ENCODE measurements at places on chromosomes 5 and 9.

DNA sequence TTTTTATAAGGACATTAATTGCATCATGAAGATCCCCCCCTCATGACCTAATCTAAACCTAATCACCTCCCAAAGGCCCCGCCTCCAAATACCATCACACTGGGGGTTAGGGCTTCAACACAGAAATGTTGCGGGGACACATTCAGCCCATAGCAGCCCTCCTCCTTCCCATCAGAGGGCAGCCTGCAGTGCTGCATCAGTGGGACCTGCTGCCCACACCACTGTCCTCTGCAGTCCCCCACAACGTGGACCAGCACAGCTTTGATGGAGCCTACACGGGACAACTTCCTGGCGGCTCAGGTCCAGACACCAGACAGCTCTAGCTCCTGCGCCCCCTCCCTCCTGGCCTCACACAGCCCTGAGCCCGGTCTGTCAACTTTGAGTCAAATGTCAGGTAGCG, 70.3 kb downstream of the APTX start:
- no peak for DNase-seq

DNA sequence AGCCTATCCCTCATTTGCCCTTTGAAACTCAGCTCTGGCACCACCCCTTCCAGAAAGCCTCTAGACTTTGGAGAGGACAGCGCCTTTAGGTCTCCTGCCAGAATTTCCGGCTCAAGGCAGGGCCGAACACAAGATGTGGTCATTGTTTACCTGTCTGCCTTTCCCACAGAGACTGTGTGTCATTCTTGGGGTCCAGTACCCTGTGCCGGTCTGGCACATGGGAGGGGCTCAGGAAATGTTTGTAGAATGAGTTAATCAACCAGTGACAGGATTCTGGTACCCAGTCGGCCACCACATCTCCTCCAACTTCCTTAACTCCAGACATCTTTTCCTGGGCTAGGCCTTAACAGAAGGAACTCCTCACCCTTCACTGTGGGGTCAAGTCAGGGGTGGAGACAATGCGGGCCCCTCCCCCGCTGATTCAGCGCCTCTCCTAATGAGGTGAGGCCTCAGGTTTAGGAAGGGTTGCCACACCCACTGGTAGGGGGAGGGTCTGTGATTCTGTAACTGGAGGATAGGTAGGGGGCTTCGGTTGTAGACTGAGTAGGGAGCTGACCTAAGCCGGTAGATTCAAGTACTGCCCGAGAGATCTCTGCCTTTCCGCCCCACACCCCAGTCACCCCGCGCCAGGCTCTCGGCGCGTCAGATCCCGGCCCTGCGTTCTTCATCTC, 29.3 kb downstream of the PCDH1 start:
- DNase-seq = peak; percentile 41

DNA sequence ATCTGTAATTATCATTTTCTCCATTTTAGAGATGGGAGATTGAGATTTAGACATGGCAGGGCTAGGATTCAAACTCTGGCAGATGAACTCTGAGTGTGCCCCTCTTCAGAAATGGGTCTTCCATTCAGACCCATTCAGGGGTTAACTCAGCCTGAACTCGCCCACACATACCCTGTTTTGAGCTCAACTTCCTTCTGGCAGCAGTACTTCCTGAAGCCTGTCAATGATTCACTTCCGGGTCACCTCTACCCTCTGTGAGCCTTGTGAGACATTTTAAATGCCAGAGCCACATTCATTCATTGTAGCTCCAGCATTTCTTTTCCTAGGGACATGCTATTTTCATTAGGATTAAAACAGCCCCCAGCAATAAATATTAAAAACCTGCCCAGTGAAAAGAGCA, 209.3 kb upstream of the SLC24A2 start:
- DNase-seq = no peak

GRCh38 chr9:124017051-124017928, 5.7 kb downstream of the LHX2 start:
- DNase-seq = no peak

GRCh38 chr5:42989190-42989589, 50.9 kb downstream of the ANXA2R start:
- DNase-seq = no peak

DNA sequence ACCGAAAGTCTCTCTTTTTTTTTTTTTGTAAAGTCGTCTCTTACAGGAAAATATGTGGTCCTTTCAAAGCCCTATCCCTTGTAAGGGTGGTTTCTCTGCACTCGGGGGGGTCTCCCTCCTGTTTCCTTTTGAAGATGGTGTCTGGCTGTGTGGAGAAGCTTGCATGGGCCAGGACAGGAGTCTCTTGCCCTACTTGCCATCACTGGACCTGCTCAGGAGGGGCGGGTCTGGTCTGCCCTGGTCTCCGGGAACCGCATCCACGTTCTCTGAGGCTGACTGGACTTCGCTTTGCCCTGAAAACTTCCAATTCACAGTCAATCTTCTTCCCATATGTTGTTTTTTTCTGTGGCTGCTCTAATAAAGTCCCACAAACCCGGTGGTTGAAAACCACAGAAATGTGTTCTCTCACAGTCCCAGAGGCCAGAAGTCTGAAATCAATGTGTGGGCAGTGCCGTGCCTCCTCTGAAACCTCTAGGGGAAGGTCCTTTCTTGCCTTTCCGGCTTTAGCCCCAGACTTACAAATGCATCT, 92.9 kb upstream of the IER5L start:
- DNase-seq = no peak

GRCh38 chr5:67315082-67315989, 118.7 kb upstream of the CD180 start:
- no peak for DNase-seq

- DNase-seq = no peak
These were observed 2.9 kb downstream of the FPGS start for GRCh38 chr9:127805620-127806019.

- no peak for DNase-seq
These were observed 181.3 kb upstream of the ST8SIA4 start for GRCh38 chr5:101084353-101084752.

DNA sequence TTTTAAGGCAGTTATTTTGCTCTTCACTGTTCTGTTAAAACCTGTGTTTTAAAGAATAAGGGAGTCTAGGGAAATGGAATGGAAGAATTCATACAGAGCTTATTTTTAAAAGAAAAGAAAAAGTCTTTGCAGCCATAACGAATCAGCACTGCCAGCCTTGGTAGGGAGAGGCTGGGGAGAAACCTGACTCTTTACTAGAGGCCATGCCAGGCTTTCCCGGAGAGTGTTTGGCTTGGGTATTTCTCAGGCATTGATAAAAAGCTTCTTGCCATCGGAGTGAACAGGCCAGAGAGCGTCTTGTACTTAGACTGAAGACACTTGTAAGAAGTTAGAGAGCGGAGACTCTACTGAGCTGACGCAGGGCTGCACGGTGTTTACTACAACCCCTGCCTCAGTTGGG, 72.7 kb upstream of the NFIL3 start:
- no peak for DNase-seq

DNA sequence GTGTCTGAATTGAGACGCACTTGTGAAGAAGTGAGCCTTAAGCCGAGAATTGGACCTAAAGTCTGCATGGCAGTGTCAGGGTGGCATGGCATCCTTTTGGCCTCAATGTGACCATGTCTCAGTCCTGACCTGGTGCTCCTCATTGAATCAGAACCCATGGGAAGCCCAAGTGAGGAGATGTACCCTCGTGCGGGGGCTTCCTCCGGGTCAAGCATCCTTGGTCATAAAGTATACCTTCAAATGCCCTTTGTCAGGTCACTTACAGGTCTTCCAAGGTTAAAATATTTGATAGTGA, 202.2 kb downstream of the GADD45G start:
- no peak for DNase-seq

GRCh38 chr5:111563031-111563822, 50.9 kb upstream of the STARD4 start:
- DNase-seq = no peak

- DNase-seq = no peak
These were observed 202.9 kb downstream of the NR2F1-AS1 start for GRCh38 chr5:93378073-93378472.

GRCh38 chr9:34628656-34629490, at the start of gene ARID3C:
Gene ARID3C, minus strand, starts transcription at chr9:34629066. Its CDS starts 1,052 bp downstream, at chr9:34628014.
- DNase-seq = no peak

DNA sequence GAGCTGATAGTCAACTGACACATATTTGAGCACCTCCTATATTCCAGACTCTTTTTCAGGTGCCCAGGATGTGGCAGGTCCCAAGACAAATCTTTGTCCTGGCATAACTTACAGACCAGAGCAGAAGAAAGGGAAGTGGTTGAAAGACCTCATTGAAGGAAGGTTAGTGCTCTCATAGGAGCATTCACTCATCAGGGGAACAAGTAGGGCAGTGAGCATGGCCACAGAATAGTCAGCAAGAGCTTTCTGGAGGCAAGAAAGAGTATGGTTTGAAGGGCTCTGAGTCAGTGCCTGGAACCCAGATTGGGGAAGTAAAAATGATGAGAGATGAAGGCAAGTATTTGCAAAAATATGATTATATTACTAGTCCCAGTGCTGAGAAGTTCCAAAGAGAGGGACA, 25.0 kb upstream of the ERMP1 start:
- DNase-seq = no peak

- no peak for DNase-seq
These were observed 19.0 kb downstream of the ATOX1 start for GRCh38 chr5:151739395-151739794.

DNA sequence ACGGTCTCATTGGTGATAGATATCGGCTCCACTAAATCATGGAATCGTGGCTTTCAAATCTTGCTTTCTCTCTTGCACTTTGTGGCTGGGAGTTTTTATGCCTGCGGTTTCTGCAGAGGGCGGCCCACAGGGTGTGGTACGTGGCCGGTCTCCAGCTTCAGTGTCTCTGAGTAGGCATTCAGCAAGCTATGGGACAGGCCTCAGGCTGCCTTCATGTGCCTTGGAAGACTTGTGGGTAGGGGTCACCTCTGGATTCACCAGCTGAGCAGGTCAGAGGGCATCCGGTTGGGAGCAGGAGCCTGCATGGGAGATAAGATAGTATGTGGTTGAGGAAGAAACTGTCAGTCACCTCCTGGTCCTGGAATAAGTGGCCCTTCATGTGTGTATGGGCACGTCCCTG, 47.7 kb downstream of the AMBP start:
- DNase-seq = no peak

GRCh38 chr5:157126-157715, 34.1 kb upstream of the LRRC14B start:
- no peak for DNase-seq

- no peak for DNase-seq
These were observed 18.1 kb upstream of the COL5A1 start for GRCh38 chr9:134623258-134624066.

GRCh38 chr5:72301557-72301956, 18.5 kb downstream of the MRPS27 start:
- DNase-seq = no peak

DNA sequence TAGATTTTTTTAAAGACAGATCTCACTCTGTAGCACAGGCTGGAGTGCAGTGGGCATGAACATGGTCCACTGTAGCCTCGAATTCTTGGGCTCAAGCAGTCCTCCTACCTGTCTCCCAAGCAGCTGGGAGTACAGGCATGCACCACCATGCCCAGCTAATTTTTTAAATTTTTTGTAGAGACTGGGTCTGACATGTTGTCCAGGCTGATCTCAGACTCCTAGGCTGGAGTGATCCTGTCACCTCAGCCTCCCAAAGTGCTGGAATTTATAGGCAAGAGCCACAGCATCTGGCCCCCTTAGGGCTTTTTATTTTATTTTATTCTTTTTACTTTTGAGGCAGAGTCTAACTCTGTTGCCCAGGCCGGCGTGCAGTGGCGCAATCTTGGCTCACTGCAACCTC, 56.4 kb downstream of the NSD1 start:
- no peak for DNase-seq

DNA sequence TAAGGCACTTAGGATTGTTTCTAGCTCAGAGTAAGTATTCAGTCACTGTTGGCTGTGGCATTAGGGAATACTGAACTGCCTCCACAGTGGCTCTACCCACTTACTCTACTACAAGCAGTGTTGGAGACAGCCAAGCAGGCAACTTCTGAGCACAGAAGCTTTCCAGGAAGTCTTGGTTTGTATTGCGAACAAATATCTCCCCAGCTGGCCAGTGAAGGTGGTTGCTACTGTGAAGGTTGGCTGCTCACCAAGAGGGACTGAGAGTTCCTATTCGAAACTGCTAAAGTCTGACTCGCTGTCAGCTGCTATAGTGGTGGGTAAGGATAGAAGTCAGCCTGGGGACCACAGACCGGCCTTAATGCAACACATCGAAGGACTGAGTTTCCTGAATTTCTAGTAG, 319.1 kb downstream of the KIF4B start:
- no peak for DNase-seq

DNA sequence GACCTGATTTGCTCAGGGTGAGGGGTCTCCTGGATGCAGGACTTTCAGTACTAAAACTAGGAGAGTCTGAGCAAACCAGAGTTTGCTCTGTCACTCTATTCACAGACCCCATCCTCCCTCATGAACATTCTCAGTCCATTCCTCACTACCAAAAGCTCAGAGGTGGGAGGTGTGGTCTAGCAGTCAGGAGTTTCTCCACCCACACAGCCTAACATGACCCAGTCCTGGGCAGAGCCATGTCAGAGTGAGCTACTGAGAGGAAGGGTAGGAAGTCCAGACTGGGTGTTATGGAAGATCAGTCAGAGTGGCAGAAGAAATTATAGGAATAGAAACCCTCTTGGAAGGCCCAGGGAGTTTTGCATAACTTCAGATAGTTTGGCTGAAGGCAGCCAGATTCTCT, 113.3 kb upstream of the GRAMD2B start:
- no peak for DNase-seq

DNA sequence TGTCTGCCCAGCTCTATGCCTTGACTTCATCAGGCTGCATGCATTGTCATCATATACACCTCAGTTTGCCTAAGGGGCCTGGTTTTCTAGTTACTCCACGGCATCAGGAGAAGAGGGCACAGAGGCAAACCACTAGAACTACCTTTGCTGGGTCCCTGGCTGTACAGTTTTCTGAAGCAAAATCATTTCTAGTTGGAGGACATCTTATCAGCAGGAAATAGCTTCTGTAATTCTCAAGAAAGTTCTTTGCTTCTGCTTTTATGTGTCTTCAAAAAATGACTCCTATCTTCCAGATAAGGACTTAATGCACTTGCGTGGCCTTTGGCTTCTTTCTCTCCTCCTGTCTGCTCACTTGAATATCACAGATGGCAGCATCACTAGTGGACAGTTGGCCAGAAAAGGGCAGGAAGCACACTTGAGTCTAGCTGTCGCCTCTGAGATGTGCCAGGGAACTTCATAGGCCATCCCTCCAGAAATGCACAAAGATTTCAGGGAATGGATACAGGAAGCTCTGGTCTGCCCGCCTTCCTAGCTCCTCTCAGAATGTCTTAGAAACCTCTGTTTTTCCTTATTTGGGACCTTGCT, 22.4 kb upstream of the LTC4S start:
- no peak for DNase-seq

All from Panc1 (cell line).